ENCODE measurements at places on chromosomes 3 and 15. TPM values are rescaled to one million over a fixed set of nuclear protein-coding genes. Genes with fewer than 3 reads are reported as not detected.

- DNase-seq: peak; percentile 58
Measured at GRCh38 chr15:59298225-59298853, 74.3 kb downstream of the MYO1E start.

- DNase-seq: no peak
Measured at GRCh38 chr3:41148901-41149300, 50.4 kb upstream of the CTNNB1 start.

Gene MESP1
- 3.5 TPM for total RNA-seq

- no peak for DNase-seq
Measured at GRCh38 chr3:124461838-124462632, 268.2 kb upstream of the UMPS start.

Gene SLC12A1
- total RNA-seq: not detected

DNA sequence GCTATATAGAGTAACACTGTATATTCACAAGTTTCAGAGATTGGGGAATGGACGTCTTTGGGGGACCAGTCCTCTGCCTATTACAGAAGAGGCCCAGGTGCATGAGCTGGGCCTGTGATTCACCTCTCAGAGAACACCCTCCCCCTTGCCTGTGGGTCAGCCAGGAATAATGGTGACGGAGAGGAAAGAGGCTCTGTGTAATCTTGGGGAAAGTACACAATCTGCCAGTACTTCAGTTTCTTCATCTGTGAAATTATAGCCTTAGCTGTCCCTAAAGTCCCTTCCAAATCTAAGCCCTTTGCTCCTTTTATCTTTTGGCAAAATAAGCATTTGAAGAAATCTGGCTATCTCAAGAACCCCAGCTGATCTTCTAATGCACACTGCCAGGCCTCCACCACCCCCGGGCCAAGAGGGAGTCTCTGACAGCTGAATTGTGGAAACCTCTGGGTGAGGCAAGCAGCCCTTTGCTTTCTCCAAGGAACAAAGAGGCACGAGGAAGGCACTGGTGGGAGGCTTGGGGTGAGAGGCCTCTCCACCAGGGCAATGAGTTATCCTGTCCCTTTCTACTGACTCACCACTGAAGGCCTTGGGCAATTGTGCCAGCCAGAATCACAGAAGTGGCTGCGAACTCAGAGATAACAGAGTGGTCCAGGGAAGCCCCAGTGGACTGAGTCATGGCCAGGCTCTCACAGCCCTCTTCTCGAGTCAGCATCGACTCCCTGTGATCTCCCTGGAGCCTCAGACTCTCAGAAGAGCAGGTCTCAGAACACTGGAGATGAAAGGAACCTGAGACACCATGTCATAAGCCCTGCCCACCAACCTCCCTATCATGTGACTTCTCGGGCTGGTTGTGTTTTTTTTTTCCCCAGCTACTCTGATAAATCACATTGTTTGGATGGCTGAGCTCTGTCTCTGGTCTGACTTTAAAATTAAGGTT, 31.8 kb downstream of the CCNL1 start:
- DNase-seq: peak; percentile 66

Gene VPS13C
- total RNA-seq: 76.7 TPM

Gene RNF7
- 72.9 TPM for total RNA-seq

GRCh38 chr15:51848811-51849210, 19.4 kb downstream of the TMOD3 start:
- no peak for DNase-seq

Gene FBXO40
- total RNA-seq: not detected

DNA sequence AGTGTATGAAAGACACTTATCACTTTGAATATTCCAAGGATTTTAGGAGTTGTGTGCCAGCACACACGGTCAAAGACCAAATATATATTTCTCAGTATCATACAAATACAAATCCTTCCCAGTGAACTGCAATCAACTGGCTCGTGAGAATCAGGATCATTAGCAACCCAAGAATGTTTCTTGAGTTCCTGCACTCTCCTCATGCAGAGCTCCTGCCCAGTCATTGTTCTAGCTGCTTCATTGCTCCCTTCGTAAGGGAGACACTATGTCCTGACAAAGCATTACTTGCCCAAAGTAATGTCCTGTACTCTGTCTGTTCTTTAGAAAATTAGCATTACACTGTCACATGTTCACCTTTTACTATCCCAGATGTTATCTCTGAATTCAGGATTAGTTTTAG, 92.0 kb upstream of the SLC4A7 start:
- no peak for DNase-seq

- DNase-seq: no peak
Measured at GRCh38 chr15:96047255-96047931, 283.1 kb upstream of the NR2F2 start.

GRCh38 chr3:99768126-99768525, 49.5 kb upstream of the CMSS1 start:
- DNase-seq: no peak

DNA sequence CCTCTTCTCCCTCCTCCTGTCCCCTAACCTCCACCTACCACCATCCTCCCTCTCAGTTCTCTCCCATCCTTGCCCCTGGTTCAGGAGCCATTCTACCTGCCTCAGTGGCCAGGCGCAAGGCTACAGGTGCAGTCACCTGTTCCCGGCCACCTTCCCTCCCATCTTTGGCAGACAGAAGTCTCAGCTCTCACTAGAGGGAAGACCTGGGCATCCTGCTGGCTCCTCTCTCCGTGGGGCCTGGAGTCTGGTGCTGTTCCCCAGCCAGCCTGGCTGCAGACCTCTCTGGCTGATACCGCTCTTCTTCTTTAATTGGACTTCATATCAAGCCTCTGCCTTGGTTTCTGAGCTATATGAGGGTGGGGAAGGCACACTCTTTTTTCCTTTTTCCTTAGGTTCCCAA, 53.0 kb upstream of the SLC6A1 start:
- no peak for DNase-seq

Gene STARD5
- 4.2 TPM for total RNA-seq

- no peak for DNase-seq
Measured at GRCh38 chr15:80744415-80744814, 34.8 kb upstream of the CEMIP start.

Gene LCTL
- total RNA-seq: not detected

Gene CA12
- total RNA-seq: 0.20 TPM

DNA sequence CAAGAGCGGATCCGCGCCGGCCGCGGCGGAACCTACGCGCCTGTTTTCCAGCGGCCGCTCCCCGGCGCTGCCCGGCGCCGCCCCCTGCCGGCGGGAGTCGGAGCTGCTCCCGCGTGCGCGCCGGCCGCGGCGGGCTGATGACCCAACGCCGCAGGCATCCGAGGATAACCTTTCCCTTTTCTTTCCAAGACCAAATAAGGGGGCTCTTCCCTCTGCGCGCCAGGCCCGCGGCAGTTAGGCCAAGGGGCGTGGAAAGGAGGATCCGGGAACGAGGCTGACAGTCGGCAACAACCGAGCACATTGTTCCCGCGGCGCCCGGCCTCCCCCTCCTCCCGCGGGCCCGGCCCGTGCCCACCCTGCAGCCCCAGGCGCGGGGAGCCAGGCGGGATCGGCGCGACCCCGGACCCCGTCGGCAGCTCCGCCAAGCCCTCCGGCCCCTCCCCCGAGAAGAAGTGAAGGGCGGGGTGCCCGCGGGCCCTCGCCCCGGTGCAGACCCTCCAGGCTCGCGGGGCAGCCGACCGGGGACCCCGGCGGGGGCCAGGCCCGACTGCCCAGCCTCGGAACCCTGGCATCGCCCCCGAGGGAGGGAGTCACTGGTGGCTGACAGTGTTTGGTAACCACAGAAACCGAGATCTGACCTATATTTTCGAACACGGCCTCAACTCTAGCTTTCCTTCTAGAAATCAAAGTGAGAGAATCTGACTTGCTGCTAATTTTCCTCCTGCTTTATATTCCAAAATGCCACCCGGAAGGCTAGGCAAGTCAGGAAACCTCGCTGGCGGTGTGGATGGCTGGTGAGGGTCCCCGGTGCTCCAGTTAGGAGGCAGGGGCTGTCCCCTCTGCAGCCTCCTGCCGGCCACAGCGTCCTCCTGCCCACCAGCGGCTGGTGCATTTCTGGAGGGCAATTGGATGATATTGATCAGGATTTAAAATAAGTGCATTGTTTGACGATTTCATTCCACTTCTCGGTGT, 45.6 kb upstream of the SYNM start:
- peak; percentile 50 for DNase-seq

Gene GALK2
- 30.0 TPM for total RNA-seq

DNA sequence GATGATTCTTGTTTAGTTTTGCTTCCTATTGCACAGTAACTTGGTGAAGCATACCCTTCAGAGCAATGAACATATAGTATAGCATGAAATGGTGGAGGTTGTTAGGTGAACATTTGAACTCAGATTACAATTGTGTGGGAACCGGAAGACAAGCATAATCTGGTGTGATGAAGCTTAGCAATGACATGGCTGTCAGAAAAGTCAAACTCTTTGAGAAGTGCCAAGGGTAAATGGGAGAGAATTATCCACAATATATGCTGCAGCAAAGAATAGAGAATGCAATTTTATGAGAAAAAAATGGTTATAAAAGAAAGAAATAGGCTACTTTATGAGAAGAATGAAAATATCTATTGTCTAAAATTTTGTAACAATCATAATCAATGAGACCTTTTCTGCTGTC, 1536.7 kb downstream of the SI start:
- no peak for DNase-seq

Gene SLC22A14
- not detected for total RNA-seq

Gene NME9
- 0.20 TPM for total RNA-seq

GRCh38 chr15:69613182-69613581, 160.6 kb downstream of the RPLP1 start:
- DNase-seq: no peak

- DNase-seq: no peak
Measured at GRCh38 chr3:141722081-141722480, 16.0 kb upstream of the RNF7 start.

DNA sequence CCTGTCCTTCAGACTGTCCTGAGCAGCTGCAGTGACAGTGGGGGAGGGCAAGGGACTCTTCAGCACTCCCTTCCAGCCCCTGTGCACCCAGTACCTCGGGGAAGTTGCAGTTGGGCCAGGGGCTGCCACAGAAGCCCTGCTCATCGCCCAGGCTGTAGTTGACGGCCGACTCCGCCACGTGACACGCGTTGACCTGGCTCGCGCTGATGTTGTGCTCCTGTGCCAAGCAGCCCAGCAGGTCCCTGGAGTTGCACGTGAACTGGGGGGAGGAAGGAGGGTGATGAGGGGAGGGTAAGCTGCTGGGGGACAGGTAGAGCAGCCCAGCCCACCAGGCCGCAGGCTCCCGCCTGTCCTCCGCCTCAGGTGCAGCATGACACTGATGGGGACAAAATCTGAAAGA, 101.2 kb downstream of the SEC22A start:
- no peak for DNase-seq

DNA sequence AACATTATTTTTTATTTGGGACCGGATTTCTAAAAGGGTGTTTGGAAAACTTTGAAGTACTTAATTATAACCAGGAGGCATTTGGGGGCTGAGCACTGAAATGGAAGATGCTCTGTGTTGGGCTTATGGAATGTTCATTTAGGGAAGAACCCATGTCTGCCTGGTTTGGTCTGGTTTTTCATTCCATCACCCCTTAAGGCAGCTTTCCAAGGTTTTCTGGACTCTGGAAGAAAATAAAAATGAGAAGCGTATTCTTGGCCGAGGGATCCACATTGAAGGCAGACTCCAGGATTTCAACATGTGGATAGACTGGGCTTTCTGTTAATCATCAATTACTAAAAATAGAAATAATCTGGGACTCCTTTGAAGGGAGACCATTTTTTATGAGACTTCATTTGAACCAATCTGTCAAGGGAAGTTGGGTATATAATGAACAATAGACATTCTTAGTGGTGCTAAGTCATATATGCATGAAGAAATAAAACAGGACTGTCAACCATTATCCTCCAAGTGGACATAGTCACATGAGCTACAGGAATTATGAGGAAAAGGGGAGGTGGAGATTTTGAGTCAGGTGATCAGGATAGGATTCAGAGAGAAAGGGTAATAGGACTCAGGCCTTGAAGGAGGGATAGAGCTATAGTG, 270.5 kb upstream of the ADAMTS9 start:
- no peak for DNase-seq

Gene LMAN1L
- total RNA-seq: 0.63 TPM

DNA sequence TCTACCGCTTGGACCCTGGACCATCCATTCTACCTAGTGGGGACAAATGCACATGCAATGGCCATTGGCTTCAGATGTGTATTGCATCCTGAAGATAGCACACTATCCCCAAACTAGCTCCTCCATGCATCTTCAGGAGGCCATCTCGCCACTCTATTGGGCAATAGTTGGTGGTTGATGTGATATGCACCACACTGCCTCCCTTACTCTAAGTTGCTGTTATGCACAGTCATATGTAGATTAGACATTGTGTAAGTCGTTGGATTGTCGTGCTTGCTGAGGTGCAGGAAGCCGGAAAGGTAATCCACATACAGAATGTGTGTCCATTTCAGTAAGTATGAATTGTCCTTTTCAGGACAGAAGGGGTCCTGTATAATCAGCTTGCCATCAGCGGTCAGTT, 26.7 kb upstream of the PLA2G4D start:
- no peak for DNase-seq

Gene ADGRG7
- not detected for total RNA-seq

DNA sequence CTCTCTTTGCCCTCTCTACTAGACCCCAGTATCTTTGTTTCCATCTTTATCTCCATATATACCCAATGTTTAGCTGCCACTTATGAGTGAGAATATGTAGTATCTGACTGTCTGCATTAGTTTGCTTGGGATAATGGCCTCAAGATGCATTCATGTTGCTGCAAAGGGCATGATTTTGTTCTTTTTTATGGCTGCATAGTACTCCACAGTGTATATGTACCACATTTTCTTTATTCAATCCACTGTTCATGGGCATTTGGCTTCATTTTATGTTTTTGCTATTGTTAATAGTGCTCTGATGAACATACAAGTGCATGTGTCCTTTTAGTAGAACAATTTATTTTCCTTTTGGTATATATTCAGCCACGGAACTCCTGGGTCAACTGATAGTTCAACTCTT, 671.5 kb upstream of the GRM7 start:
- DNase-seq: no peak

GRCh38 chr3:4351164-4351855, 48.1 kb downstream of the SETMAR start:
- DNase-seq: peak; percentile 23

GRCh38 chr3:127697551-127698240, 24.9 kb downstream of the ABTB1 start:
- DNase-seq: peak; percentile 66

Gene DNAH12
- total RNA-seq: 0.03 TPM

DNA sequence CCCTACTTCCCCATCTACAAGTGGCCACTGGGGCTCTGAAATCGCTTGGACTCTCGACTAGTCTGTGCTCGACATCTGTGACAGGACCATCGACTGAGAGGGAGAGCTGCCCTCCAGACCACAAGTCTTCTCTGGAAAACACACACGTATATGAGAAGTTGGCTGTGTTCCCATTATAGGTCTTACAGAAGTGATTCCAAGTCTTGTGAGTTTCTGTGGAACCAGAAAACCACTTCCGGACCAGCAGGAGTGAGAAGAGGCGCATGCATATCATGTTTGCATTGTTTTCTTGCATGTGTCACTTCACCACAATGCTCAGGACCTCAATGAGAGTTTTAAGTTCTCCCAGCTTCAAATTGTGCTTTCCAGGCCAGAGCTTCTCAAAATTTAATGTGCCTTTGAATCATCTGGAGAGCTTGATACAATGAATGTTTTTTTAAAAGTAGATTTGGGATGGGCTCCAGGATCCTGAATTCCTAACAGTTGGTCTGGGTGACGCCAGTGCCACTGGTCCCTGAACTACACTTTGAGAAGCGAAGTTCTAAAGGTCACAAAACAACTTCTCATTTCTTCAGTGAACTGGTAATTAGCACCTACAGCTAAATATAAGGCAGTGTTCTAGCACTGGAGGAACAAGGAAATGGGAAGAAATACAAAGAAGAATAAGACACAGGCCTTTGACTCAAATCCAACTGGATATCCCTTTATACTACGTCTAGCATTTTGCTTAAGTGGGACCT, 15.7 kb downstream of the LIPC start:
- DNase-seq: no peak
